SW 1271 (cell line): ENCODE measurements at places on chromosomes 5 and 9.

DNA sequence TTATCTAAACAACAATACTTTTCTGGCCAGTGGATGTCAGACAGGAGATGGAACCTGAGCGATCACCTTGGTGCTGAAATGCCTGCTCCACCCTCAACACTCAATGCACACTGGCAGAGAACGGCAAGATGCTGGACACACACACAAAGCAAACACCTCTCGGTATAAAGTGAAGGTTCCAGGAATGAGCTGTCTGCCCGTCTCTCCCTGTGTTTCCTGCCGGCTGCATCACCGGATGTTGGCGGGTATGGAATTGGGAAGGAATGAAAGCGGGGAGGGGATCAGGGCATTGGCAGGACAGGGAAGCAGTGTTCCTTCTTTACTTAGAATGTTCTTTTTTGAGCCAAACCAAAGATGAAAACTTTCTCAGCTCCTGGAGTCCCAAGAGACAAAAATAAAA lies 59.2 kb downstream of the MED10 start:
- no peak for DNase-seq

DNA sequence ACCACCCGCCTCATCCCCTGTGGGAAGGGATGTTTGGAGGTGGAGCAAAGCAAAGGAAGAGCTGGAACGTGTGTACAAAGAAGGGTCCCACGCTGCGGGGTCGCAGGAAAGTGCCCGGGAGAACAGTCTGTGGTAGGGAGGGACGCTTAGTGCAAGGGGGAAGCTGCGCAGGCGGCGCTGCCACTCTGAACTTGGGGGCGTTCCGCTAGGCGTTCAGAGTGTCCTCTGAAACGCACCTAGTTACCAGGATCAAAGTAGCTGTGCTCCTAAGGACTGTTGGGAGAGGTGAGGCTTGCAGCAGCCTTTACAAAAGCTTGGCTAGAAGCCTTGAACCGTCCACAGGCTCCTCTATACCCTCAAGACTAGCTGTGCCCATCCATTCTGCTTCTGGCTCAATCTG lies 29.3 kb upstream of the PDE8B start:
- DNase-seq, result no peak

DNA sequence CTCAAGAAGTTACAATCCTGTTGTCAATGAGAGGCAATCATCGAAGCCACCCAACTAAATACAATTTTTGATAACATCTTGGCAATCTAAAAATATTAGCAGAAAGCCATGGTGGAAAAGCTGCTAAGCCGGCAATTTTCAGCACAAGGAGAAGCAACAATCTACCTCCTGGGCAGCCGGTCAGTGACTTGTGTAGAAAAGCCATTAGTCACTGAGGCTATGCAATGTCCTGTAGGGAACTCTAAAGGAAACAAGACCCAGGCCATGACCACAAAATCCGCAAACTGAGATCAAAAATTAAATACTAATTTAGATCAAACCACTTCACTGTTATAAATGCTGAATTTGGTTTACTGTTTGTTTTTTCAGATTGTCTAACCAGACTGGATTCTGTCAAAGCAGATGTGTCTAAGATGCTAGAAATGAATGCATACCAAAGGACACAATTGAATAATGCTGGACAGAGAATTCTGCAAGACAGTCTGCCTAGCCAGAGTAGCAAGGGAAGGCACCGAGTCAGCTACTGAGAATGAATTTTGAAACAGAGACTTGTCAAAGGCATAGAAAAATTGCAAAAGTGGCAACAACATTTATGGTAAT lies 384.8 kb downstream of the PRELID2 start:
- DNase-seq, result no peak

DNA sequence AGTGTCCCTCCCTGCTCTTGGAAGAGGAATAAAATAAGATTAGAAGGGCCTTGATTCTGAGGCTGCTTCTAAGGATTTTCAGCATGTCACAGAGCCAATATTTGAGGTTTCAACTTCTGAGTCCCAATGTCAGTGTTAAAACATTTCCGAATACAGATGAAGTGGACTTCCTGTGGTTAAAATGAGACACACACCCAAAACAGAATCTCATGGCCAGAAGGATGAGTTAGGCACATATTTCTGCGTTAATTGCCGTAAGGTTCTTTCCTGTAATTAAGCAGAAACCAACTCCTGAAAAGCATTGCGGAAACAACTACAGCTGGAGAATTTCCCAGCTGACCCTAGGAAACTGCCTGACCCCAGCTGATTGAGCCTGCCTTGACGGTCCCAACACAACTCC lies 10.4 kb upstream of the ZNF354B start:
- no peak for DNase-seq

DNA sequence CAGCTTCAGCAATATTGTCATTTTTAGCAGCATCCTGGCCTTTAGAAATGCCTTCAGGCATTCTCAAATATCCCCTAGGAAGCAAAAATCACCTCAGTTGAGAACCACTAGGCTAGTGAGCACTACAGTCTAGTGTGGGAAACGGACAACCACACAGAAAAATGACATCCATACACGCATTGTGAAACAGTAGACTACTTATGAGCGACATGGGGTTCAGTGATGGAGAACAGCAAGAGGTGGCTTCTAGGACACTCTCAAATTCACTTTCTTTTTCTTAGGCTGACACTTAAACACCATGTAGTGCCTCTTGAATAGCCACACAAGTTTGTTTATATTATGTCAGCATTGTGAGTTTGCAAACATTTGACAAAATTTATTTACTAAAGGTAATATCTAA lies 203.0 kb downstream of the KDM4C start:
- DNase-seq, result no peak

DNA sequence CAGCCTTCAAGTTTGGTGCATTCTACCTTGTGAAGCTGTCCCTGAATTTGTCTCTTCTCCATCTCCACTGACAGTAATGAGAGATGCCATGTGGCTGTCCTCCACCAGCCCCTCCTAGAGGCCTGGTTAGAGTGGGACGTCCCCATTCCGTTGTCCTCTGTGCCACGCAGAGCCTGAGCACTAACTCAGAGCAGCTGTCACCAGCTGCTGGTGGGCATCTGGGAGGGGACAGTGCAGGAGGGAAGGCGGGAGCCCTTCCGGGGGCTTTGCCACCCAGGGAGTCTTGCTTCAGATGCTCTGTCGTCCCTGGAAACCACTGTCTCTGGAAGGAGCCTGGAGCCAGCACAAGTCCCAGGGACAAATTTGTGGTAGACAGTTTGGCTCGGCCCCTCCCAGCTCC lies 78.6 kb downstream of the PDZD2 start:
- no peak for DNase-seq

- DNase-seq, result no peak
These were observed 4.2 kb downstream of the SLC44A1 start for GRCh38 chr9:105248691-105249090.

DNA sequence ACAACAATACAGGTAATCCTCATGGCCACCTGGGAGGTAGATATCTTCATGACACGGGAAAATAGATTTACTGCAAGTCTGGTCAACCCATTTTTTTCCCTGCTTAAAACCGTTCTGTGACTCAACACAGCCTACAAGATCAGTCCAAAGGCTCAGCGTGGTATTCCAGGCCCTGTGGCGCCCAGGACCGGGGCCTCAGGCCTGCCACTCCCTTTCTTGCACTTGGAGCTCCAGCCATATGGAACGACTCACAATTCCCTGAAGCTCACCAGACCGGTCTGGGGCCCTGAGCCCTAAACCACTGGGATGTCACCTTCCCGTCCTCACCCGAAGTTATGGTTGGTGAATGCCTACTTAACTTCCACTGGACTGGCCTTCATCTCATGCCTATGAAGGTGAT lies 6.5 kb upstream of the MLANA start:
- no peak for DNase-seq
